ENCODE measurements at places on chromosomes 7 and 10. TPM values are rescaled to one million over a fixed set of nuclear protein-coding genes. Genes with fewer than 3 reads are reported as not detected.

GRCh38 chr10:130191380-130191779 is 55.2 kb downstream of the GLRX3 start:
- DNase-seq: no peak

DNA sequence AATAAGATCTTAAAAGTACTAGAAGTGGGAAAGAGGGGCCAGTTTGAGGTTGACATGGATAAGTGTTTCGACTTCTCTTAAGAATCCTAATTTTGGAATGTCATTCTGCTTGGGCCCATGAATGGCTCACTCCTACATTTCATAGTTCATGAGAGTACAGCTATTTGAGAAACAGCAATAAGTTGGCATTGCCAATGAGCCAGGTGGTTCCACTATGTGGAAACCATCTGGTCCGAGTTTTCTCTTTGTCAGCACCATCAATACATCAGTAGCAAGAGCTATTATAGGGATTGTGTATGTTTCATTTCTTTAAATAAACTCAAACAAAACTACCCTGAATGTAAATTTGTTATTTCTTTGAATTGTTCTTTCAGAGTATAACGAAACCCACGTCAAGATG is 78.1 kb upstream of the NEBL start:
- DNase-seq: no peak

NUDT13 gene
- total RNA-seq: 2.1 TPM

GSAP gene
- total RNA-seq: 4.4 TPM

DNA sequence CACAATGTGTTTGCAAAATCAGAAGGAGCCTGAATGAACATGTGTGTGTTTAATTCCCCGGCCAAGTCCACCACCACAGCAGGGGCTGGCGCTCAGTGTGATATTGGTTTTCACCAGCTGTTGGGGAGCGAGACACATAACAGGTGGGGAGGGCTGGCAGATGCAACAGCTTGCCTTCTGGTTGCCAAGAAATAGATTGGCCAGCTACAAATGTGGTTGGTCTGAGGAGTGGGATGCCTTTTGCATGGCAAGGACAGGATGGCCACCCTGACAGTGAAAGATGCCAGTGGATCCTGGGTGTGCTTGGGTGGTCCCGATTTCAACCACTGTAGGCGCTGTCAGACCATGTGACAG is 292.5 kb upstream of the FZD8 start:
- DNase-seq: peak; percentile 96

PIK3AP1 gene
- 9.8 TPM for total RNA-seq

DNA sequence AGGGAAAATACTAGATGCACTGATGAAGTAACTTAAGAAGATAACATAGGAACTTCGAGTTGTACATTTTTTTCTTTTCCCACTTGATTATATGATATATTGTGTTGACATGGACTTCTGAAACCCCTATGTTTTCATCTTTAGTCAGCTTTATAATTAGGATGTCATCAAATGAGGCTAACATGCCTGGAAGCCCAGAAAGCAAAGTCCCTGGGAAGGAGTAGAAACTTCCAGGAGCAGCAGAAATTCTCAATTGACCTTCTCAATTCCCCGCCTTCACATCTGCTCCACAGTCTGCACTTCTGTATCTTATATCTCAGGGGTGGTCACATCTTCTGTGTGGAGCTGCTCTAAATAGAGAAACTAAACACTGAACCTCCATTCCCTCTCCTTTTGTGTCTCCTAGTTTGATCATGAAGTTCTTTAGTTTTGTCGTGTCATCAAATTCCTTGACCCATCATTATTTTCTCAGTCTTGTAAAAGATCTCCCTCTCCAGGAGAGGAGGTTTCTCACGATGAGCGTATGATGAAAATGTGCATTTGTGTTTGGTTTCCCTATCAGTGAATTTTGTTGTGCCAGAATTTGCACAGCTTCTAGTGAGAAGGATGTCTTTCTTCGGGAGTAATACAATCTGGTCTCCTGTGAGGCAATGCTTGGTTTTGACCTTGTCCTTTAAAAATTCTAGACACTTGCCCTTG is 303.3 kb downstream of the SUGCT start:
- no peak for DNase-seq

SHTN1 gene
- total RNA-seq: 6.4 TPM

GRCh38 chr10:97889461-97890265 is 40.0 kb downstream of the GOLGA7B start:
- DNase-seq: no peak
